ENCODE measurements at places on chromosomes 1 and 21.

DNA sequence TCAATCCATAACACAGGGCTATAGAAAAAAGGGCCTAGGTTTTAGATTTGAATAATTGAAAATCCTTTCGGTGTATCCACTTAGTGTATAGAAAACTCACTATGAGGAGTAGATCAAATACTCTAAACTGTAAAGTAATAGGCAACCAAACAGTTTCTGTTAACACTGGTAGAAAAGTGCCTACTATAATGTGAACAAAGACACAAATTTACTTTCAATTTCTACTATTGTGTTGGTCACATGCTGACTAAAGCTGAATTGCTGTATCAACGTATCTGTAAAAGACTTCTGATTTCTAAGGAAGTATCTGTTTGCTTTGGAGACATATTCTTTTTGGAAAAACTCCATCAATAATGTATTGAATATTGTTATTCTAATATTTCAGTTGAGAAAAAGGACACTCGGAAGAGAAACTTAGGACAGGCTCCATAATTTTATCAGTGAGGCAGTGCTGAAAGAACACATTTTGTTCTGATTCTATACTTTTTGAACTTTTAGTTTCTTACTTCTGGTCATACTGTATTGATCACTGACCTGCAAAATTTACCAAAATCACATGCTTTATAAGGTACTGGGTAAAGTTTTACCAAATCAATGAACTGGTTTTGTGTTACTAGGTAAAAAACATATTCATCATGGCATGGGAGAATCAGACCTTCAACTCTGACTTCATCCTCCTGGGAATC is at the start of gene OR2M5:
TSS of gene OR2M5 (plus strand) at position 636 of the 686 bp plus-strand sequence. CDS start at position 636, 0 bp downstream.
- no peak for DNase-seq

DNA sequence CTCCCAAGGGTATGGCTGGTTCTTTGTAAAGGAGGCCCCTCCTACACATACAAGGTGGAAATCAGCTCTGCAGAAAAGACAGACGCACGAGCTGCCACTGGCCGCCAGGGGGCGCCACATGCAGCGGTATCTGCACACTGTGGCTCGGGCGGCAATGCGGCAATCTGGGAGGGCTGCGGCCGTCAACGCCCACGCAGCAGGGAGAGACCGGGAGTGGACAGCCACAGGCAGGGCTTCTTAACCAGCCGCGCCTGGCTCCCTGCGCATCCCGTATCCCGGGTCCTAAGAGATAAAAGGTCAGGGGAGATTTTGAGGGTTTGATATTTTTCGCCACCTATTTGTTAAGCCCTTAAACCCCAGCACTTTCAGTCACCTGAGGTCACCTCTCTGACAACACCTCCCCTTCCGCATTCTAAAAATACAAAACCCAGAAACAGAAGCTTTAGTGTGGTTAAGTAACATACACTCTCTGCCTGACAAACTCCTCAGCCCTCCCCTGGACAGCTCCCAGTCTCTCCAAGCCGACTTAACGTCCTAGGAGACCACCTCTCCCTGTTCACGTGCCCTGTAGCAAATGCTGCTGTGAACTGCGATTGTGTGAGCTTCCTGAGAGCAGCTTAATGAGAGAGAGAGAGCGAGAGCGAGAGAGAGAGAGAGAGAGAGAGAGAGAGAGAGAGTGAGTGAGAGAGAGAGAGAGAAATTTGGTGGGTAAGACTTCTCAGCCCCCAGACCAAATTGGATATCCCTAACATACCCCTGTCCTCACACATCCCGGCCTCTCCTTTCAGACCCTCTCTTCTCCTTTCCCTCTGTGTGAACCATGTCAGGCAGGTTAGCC is 13.5 kb upstream of the KCNA2 start:
- DNase-seq = peak; percentile 92

GRCh38 chr21:46193829-46194373 is 9.6 kb upstream of the SPATC1L start:
- DNase-seq = peak; percentile 0

- no peak for DNase-seq
Measured at GRCh38 chr21:46215436-46216131, 13.0 kb downstream of the LSS start.

DNA sequence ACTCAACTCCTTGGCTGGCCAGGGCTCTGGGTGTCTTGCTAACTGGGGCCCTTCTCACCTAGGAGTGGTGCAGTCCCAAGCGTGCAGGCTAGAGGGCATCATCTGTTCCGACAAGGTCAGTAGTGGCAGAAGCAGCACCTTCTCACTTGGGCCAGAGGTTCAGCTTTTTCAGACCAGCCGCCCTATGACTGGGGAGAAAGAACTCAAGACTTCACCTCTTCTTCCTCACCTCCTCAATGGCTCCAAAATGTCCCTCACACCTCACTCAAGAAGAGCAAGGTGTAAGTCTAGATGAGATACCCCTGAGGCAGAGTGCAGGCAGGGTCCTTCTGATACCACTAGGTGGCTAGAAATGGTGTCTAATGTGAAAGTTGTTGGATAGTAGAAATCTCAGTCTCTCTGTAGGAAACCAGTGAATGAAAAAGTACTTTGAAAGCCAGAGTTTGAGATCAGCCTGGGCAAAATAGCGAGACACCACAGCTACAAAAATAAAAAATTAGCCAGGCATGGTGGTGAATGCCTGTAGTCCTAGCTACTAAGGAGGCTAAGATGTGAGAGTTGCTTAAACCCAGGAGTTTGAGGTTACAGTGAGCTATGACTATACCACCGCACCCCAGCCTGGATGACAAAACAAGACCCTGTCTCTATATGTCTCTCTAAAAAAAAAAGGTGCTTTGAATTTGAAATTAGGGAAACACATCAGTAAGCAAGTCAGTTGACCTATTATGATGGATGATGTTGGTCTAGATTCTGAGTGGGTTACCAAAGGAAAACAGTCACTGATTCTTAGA is 8.6 kb upstream of the IL20 start:
- peak; percentile 39 for DNase-seq

Measured in GM12865 (cell line).